Right cardiac atrium (tissue), 5 donors: ENCODE measurements at places on chromosomes 6 and 20.

DNA sequence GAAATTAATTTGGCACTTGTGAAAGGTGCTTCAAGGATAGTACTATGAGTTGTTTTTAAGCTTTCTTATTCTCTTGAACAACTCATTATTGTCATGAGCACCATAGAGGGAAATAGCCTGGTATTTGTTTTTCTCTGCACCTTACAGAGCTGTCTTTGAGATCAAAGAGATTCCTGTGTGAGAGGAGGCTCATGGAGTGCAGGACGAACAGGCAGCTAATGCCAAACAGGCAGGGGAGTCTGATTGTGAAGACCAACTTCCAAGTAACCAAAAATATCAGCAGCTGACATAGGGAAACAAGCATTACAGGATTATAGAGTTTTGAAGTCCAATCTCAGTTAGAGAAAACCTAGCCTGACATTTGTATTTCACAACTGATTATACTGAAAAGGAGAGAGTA lies 110.6 kb upstream of the TENT5A start:
- DNase-seq = no peak

GRCh38 chr20:32333988-32334885 lies 23.9 kb upstream of the ASXL1 start:
- DNase-seq = peak; percentile 82

GRCh38 chr20:62668441-62669027 lies 26.2 kb downstream of the SLCO4A1 start:
- peak; percentile 83 for DNase-seq

GRCh38 chr6:1798303-1798964 lies 188.7 kb downstream of the FOXC1 start:
- DNase-seq = no peak

DNA sequence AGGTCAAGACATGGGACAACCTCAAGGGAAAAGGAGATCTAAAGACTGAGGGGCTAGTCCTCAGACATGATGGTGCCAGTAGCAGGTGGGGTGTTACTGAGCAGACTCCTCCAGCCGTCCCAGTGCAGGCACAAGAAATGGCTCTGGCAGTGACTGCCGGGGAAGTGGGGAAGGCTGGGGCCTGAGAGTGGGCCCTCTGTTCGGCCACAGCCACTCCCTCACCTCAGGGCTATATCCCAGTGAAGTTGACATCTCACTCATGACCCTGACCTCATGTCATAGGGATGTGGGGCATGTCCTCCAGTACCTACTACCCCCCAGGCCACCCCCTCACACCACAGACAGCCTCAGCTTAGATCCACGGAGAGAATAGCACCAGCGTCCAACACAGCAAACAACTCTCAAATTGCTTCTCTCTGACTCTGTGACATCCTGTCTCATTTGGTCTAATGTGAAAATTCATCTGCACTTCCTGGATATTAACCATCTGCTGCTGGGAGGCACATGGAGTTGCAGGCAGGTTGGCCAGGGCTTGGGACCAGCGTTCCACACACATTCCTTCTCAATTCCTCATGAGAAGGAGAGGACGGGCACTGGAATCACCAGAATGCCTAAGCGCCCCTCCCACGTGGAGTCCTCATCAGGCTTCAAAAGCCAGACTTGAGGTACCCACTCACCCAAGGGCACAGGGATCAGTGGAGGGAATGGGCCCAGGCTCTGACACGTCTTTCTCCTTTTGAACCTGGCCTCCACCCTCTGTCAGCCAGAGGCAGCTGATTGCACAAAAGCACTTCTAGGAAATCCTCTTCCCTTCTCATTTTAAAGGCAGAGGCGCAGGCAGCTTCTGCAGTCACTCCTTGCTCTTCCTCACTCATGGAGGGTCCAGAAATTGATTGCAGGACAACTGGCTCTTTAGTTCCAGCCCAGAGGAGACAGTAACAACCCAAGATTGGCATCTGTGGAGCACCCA lies 163.6 kb upstream of the CST7 start:
- DNase-seq = no peak

- DNase-seq = no peak
Measured at GRCh38 chr20:17467120-17467655, 64.0 kb downstream of the BFSP1 start.

- DNase-seq = no peak
Measured at GRCh38 chr6:394641-395289, 3.2 kb downstream of the IRF4 start.

DNA sequence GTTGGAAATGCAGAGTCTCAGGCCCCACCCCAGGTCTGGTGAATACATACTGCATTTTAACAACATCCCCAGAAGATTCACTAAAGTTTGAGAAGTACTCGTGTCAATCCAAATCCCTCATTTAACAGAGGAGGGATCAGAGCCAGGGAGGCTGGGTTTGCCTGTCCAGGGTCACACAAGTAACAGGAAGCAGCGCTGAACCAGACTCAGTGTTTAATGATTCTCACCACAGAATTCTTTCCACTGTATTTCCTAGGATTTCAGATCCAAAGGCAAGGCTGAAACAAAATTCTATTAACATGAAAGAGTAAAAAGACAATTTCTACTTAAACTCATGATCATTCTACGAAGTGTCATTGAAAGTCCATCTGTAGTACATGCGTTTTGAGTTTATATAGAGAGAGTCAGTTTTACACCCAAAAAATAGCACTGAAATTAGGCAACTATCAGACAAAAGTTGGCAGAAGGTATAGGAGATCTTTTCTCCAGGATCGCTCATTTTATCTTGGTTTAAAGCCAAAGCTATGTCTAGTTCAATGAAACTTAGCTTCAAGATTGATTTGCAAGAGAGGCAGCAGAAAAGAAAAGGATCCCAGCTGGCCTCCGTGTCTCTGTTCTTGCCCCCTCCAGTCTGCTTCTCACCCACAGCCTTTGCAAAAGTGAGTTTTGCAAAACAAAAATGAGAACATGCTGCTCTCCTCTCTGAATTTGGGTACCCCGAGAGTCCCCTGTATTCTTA lies 6.0 kb upstream of the AGPAT4 start:
- DNase-seq = no peak

- DNase-seq = no peak
Measured at GRCh38 chr6:16243055-16243454, 4.7 kb downstream of the GMPR start.

DNA sequence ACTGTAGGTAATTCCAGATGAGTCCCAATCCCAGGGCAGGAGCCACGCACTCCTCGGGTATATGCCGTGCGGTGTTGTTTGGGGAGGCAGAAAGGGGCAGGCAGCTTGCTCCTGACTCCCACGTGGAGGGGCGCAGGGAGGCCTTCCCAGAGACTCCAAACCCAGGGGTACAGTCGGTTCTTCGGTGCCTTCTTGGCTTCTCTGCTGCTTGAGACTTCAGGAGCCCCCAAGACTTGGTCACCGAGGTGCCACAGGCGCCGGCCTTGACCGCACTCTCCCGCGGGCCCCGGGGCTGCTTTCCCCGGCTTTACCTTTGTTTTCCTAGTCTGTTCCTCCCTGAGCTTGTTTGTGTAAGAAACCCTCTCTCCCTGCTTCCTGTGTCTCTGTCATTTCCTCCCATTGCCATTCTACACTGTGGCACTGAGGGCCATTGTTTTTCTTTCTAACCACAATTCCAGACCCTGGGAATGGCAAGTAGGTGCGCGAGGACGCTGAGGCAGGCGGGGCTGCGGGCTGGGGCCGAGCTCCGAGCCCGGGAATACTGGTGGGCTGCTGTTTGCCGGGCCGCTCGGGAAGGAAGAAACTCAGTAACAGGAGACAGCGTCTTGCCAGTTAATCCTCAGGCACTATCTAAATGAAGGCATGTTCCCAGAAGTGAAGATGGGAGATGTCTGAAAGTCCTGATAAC lies 215.6 kb upstream of the HEY2 start:
- DNase-seq = no peak

DNA sequence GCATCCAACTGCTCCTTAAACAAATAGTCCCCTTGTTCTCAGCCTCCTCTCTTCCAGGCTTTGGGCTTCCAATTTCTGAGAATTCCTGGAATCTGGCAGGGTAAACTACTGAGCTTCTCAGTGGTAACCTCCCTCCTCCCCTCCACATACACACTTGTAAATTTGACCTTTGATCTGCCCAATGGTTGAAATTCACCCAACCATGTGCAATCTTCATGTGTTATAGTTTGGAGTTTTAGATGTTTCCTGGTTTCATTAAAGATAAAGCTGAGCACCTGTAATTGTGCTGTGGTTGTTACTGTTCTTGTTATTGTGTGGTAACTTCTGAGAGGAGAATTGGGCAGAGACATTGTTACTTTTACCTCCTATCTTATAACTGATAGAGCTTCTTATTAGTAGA lies 328.4 kb downstream of the TPBG start:
- no peak for DNase-seq

DNA sequence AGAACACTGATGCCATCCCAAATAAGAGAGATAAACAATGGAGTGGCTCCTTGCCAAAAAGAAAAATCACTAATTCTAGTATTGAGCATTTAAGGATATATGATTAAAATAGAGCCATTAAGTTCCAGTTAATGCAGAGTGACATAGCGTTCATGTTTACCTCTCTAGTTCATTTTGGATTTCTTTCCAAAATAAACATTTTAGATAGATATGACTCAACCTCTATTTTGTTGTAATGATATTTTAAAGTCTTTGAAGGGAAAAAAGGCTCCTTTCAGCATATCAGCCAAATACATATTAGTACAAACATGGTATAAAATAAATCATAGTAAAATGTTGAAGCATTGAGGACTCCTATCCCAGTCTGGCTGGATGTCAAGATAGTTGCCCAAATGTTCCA lies 33.4 kb downstream of the RWDD2A start:
- no peak for DNase-seq

DNA sequence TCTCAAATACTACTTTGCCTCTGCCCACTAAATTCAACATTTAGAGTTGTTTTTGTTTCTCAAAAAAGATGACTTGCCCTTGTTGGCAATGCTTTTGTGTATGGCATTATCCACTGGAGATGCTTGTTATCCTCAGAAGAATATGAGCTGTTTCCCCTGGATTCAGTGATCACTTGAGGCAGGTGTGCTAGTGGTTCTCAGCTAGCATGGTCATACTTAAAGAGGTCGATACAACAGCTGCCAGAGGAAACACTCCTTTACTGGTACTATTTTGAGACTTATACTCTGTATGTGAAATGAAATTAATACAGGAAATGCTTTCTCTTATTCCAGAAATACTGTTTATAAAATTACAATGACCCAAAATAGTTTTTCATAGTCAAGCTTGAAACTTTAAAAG lies 122.5 kb downstream of the HIVEP1 start:
- DNase-seq = no peak

- no peak for DNase-seq
Measured at GRCh38 chr20:48597521-48598302, 230.1 kb downstream of the PREX1 start.

DNA sequence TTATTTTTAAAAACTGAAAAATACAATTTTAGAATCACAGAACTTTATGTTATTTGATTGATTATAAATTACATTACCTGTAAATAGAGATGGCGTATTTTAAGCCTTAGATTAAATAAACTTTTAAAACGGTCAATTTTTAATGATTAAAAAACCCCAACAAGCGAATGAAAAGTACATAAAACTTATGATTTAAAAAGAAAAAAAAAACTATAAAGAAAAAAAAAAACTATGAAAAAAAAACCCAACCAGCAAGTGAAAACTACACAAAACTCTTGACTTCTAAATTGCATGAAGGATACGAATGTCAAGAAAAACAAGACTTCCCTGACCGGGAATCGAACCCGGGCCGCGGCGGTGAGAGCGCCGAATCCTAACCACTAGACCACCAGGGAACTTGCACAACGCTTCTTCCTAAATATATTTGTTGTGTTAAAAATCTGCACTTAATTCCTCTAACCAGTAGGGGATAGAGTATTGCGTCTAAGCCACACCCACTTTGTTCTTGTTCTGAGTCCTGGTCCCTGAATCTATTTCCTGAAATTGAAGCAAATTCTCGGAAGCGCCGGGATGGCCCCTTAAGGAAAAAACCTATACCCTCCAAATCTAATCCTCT lies 10.7 kb upstream of the NCOA7 start:
- peak; percentile 91 for DNase-seq

DNA sequence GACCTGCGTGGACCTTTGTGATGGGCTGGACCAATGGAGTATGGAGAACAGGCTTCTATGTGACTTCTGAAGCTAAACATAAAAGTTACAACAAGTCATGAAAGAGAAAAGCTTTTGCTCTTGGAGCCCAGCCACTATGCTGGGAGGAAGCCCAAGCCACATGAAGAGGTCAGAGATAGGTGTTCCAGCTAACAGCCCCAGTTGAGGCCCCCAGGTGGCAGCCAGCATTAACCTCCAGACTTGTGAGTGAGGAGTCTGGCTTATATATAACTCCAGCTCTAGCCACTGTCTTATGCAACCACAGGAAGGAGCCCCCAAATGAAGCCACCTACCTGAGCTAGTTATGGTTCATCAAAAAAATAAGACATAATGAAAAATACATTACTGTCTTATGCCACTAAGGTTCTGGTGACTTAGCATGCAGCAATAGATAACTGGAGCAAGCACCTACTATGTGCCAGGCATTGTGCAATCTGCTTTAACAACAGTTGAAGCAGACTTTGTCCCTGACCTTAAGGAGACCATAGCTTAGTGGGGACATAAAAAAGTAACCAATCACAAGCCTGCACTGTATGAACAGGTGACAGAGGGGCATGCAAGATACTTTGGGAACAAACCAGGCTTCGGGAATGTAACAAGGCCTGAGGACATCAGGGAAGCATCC lies 599.6 kb downstream of the PTPRT start:
- DNase-seq = no peak

- no peak for DNase-seq
Measured at GRCh38 chr6:106927531-106928398, 46.8 kb downstream of the CD24 start.

GRCh38 chr6:51411496-51412125 lies 592.9 kb downstream of the TFAP2B start:
- no peak for DNase-seq

- no peak for DNase-seq
Measured at GRCh38 chr6:129749749-129750120, 39.8 kb upstream of the ARHGAP18 start.

- DNase-seq = no peak
Measured at GRCh38 chr6:130076512-130076911, 58.1 kb downstream of the L3MBTL3 start.

DNA sequence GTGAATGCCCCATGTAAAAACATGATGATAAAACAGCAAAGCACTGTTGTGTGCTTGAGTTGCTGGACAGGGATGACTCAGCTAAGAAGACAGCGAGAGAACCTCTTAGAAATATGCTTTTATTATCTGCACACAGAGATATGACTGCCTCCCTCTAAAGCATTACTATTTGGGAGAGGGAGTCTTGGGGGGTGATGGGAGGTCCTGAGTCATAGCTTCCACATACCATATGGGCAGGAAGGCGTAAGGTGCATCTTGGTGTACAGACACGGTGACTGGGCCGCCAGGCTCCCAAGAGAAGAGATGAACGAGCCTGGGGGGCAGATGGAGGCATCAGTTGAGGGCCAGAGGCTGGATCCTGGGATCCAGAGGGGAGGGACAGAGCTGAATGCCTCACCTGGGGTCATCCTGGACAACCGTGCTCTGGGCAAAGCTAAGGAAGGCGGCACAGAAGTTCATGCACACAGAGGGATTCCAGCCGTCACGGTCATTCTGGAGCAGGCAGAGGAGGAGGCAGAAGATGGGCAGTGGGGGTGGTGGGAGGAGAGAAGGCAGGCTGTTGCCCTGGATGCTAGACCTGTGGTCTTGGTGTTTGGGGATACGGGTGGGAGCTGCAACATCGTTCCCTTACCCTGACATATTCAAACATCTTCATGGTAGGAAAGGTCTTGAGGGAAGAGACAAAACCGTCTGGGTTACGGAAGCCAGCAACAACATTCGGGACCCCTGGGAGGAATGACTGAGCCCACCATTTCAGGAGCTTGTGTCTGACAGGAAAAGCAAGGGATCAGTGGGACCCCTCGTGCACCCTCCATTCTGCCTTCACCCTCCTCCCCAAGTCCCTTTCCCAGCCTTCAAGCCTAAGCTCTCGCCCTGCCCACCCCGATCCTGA lies 2.0 kb downstream of the DXO start:
- DNase-seq = no peak
